ENCODE measurements at places on chromosomes 5 and 9.
A peak's percentile ranks its signal among the peaks of the same experiment; 100 is the strongest.

- no peak for DNase-seq
Measured at GRCh38 chr9:88143957-88144625, 5.8 kb upstream of the SPATA31C2 start.

GRCh38 chr9:68955330-68955729 is 58.6 kb downstream of the PRKACG start:
- no peak for DNase-seq

- no peak for DNase-seq
Measured at GRCh38 chr9:131324736-131325679, 35.5 kb downstream of the PLPP7 start.

DNA sequence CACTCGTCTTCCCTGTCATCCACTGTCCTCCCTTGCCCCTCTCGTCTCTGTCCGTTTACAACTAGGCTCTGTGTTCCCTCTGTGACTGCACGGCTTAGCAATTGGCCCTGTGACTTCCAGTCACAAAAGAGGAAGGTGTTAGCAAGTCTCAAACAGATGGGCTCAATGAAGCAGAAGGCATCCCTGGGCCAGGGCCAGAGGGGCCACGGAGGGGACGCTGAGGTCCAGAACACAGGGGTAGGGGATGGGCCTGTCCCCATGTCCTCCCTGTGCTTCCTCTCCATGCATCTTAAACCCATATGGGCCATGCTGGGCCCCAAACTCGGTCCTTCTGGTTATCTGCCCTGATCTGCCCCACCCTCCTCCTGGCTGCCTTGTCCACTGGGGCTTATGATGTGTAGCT is at the start of gene CD72:
TSS of gene CD72 (minus strand) at position 89 of the 403 bp plus-strand sequence. CDS start 110 bp downstream, outside the sequence.
- DNase-seq = no peak

GRCh38 chr5:127353796-127354195 is 63.2 kb downstream of the MEGF10 start:
- no peak for DNase-seq

DNA sequence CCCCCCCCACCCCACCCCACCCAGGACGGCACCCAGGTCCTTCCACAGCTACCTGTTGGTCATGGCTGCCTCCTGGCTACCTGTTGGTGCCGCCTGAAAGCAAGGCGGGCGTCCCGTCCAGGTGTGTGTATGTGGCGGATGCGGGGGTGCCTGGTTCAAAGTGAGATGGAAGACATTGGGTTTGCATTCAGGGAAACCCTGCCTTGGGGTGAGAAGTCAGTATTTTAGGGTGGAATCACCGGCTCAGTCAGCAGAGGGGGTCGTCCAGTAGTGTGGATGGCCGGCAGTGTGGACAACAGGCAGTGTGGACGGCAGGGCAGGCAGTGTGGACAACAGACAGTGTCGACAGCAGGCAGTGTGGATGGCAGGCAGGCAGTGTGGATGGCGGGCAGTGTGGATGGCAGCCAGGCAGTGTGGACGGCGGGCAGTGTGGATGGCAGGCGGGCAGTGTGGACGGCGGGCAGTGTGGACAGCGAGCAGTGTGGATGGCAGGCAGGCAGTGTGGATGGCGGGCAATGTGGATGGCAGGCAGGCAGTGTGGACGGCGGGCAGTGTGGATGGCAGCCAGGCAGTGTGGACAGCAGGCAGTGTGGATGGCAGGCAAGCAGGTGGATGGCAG is 28.0 kb downstream of the NKD2 start:
- no peak for DNase-seq

GRCh38 chr5:178511172-178511571 is 79.0 kb downstream of the COL23A1 start:
- DNase-seq = no peak

DNA sequence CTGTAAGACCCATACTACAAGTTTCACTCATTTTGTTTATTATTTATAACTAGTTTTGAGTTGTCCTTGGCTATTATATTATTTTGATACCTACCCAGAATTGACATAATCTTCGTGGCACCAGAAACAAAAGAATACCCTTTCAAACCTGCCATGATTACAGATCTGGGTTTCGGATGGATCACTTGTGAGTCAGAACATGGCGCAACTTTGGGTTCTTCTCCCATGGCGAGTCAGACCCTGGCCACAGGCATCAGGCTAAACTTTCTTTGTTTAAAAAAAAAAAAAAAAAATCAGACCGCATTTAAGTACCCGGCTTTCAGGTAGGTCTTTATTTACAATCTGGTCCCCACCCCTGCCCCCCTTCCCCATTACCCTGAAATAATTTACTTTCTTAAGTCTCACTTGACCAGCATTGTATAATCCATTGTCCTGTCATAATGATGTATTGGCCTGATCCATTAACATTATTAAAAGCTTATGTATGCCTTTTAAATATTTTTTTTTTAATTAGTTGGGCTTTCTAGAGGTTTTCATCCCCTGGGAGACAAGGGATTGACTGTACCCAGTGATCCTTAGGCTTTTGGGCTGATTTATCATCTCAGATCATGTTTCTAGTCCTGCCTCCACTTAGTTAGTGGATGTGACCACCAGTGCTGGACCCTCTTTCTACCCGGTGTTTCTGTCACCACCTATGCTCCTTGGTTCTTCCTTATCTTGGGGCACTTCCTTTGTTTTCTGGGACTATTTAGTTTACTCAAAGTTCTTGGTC is 43.9 kb downstream of the F2RL2 start:
- DNase-seq = peak; percentile 91

- DNase-seq = peak; percentile 72
Measured at GRCh38 chr5:142655339-142656267, 30.3 kb downstream of the FGF1 start.

DNA sequence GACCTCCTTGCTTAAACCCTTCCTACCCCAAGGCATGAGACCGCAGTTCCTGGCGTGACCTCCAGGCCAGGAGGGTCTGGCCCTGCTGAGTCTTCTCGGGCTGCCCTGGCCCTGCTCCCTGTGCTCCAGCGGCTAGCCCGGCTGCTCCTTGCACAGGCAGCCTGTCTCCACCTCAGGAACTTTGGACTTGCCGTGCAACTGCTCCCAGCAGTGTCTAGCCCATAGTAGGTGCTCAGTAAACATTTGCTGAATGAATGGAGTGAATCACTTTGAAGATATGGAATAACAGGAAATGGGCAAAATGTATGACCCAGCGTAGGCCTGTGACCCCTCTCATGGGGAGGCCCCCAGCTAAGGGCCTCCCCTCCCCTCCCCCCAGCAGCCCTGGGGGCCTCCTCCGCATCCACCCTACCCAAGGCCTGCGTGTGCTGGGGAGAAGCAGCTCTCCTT is 127.1 kb downstream of the ZNF354C start:
- DNase-seq = no peak

- no peak for DNase-seq
Measured at GRCh38 chr9:86054695-86055094, 44.7 kb downstream of the GOLM1 start.

DNA sequence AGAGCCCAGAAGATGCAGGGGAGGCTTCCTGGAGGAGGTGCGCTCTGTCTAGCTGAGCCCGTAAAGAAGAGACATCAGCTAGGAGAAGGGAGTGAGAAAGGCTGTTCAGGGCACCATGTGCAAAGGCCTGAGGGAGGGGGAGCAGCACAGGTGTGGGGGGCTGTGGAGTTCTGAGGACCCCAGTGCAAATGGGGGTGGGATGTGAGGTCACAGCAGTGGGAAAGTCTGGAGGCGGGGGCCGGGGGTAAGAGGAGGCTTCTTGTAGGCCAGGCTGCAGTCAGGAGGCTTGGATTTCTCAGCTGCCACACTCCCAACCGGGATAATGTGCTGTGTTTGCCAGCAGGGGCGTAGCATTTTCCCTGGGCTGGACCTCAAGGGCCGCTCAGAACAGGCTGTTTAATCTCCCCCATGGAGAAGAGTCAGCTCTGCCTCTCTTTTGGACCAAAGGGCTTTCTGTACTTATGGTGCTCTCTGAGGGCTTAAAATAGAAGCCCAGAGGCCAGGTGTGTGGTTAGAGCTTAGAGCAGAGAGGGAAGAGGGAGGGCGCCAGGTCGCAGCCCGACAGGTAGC is 5.7 kb downstream of the NEURL1B start:
- DNase-seq = peak; percentile 34

DNA sequence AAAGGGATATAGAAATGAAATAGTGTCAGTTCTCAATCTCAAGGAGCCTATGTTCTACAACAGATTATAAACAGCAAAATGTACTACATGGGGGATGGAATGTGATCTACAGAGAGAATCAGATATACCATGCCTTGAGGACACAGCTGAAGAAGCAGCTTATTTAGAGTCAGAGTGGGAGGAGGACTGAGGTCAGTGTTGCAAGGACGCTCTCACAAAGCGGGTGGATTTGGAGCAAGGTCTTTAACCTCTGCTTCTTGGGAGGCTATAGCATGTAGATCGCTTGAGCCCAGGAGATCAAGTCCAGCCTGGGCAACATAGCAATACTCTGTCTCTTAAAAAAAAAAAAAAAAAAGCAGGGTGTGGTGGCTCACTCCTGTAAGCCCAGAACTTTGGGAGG is 32.8 kb upstream of the PLIN2 start:
- DNase-seq = no peak

- no peak for DNase-seq
Measured at GRCh38 chr9:37914154-37914551, 10.2 kb upstream of the SLC25A51 start.

- no peak for DNase-seq
Measured at GRCh38 chr5:131288328-131288727, 24.5 kb downstream of the CDC42SE2 start.

DNA sequence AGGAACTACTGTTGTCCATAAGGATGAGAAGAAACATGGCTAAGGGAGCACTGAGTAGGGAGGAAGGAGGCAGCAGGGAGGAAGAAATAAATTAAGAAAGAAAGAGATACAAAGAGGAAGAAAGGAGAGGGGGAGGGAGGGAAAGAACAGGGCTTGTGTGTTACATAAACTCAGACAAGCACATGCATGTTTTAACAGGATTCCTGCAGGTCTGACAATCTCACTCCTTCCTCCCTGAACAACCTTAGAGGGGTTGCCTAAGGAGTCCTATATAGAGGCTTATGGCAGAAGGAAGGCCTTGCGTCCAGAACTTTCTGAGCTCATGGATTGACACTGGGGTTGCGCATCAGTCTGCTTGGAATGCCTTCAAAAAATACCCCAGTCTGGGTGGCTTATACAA is 4.2 kb upstream of the KCNIP1 start:
- peak; percentile 82 for DNase-seq

DNA sequence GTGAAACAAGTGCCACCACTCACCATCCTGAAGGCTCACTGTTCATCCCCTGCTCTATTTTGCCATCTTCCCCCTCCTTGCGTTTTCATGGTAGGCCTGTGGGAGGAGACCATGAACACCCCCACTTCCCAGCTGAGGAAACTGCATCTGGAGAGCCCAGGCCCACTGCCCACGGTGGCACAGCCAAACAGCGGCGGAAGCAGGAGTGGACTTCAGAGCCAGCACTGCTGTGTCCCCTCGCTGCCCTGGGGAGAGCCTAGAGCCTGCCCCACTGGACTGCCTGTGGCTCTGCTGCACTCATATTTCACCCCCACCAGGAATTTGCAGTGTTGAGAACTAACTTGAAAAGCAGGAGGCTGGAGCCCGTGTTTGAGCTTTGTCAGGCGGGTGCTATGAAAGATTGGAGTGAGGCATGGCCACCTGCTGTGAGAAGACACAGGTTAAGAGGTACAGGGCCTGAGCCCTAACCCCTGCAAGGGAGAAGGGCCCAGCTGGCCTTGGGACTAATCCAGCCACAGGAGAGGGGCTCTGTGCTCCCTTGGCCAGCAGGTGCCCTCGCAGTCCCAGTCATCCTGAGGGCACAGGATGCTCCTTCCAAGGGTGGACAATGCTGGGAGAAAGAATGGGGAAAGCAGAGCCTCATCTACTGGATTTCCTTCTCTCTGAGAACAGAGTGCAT is 79.0 kb downstream of the MACROH2A1 start:
- DNase-seq = no peak

DNA sequence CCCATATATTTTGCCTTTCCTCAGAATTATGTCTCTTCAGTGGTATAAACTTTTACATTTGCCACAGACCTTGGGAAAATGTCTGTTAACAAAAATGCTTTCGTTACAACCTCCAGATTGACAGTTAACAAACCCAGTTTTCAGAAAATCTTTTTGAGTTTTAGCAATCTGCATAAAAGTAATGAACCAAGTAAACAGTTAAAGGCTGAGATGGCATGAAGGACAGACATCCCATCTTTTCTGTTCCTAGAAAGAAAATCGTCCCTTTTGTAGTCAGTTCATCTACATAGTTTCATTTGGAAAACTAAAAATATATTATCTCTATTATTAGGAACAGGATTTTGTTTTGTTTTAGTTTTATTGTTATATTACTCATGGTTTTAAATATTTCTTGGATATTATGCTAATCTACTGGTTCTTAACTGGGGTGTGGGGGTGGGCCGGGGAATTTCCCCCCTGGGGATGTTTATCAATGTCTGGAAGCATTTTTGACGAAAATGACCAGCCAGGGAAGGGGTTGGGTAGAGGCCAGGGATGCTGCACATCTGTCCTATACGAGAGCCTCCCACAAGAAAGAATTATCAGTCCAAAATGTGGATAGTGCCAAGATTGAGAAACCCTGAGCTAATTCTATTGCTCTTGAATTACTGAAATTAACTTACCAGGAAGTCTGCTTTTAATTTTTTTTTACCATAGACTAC is 11.9 kb downstream of the FYB1 start:
- no peak for DNase-seq

DNA sequence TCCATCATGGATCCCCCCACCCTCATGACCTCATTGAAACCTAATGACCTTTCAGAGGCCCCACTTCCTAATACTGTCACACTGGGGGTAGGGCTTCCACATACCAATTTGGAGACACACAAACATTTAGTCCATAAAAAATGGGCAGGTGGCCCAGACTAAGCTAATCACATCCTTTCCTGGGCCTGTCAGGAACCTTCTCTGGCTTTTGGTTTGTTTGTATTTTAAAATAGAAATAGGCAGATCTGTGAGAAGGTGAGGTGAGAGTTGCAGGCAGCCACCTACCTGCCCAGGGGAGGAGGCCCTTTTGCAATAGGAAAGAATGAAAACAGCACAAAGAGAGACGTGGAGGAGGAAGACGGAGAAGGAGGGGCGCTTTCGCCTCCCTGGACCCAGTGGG is 90.2 kb upstream of the BOD1 start:
- no peak for DNase-seq

- peak; percentile 59 for DNase-seq
Measured at GRCh38 chr5:37554938-37555337, 175.8 kb downstream of the WDR70 start.

- peak; percentile 45 for DNase-seq
Measured at GRCh38 chr9:32551276-32552051, 663 bp upstream of the SMIM27 start.

GRCh38 chr9:3586066-3586465 is 60.3 kb upstream of the RFX3 start:
- DNase-seq = no peak

DNA sequence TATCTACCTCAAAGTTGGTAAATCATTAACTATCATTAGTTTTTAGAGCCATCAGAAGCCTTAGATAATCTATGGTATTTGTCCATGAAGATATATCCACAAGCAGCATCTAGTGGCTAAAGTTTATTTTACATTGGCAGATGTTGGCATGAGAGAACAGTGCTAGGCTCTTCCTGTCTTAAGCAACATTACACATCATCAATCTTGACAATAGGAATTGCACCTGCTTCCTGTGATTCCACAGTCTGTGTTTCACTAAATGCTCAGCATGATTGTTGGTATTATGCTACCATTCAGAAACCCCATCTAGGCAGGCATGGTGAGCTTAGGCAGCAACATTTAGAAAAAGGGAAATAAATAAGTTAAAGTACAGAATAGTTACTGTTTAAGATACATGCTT is 246.6 kb downstream of the SLCO4C1 start:
- peak; percentile 9 for DNase-seq

- DNase-seq = no peak
Measured at GRCh38 chr9:33293782-33294181, 3.5 kb downstream of the NFX1 start.

- DNase-seq = no peak
Measured at GRCh38 chr5:178314061-178314660, 81.6 kb upstream of the PHYKPL start.

GRCh38 chr5:96492459-96493047 is 59.5 kb upstream of the PCSK1 start:
- DNase-seq = peak; percentile 48

Measured in epithelial cell of esophagus (primary cell).